ENCODE measurements at places on chromosomes 1 and 21.

- H3K4me1 ChIP-seq: no peaks in the 10 kb centered on the region
- H3K36me3 ChIP-seq: no peaks in the 10 kb centered on the region
- no peak overlapping the region for H3K4me3 ChIP-seq
- DNase-seq: no peak
- H3K27ac ChIP-seq: no peak overlapping the region
Observed at GRCh38 chr1:115953180-115953579, 23.1 kb upstream of the SLC22A15 start.

DNA sequence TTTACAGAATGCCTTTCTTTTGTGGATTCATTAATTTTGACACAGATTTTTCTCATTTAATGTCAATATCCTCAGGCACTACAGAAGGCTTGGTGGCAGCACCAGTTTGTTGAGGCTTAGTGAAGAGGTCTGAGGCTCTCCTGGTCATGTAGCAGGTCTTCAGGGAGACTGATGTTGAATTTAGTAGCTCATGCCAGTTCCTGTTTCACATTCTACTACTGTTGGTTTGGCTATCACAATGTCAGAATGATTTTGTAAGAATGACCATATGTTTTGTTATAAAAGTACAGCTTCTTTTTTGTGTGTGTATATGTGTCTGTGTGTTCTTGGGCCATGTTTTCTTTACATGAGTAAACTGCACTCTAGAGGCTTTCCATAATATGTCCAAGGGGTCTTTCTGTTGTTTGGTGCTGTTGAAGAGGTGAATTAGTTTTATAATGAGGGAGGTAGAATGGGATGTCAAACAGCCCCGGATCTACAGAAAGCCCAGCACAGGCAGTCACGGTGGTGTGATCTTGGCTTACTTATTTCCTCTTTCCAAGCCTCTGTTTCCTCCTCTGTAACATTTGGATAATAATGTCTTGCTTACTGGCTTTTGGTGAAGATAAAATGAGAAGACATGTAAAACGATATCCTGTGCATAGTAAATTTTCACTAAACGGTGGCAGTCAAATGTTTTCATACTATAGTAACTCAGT is 32.0 kb downstream of the C1orf21 start:
- peaks cover 74% of the 10 kb centered on the region for H3K4me1 ChIP-seq
- H3K27ac ChIP-seq: peak overlapping the region; percentile 17
- H3K4me3 ChIP-seq: no peak overlapping the region
- H3K27me3 ChIP-seq: no peaks in the 10 kb centered on the region

- H3K27me3 ChIP-seq: no peaks in the 10 kb centered on the region
- H3K27ac ChIP-seq: no peak within 1 kb of the TSS
Observed at GRCh38 chr1:26177182-26177684, at the start of gene CNKSR1. Gene CNKSR1 (plus strand): TSS chr1:26177491. CDS start chr1:26177548, 57 bp downstream.

DNA sequence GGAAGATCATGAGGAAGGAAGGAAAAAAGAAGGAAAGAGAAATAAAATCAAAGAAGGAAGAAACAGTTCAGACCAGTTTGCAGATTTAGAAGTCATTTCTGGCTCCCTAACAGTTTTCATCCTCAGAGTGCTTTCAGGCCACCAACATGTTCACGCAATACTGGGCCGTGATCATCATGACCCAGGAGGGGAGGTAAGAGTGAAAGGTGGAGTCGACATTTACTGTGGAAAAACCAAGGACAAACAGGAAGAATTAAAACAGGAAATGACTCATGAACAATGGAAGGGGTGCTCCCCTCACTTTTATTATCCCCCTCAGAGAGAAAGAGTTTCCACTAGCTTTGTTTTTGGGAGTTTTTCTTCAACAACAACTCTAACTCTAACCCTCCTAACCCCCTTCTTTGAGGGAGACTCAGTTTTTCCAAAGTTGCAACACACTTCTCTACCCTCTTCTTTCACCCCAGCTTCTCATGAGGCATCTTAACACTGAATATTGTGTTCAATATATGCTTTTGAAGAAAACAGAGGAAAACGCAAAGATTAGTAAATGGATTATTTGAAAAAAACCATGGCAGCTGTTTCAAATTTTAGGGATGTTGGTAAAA is 60.4 kb downstream of the VANGL2 start:
- H3K4me3 ChIP-seq: peak overlapping the region; percentile 30
- H3K27me3 ChIP-seq: no peaks in the 10 kb centered on the region
- peak overlapping the region; percentile 65 for H3K27ac ChIP-seq
- peaks cover 3% of the 10 kb centered on the region for H3K36me3 ChIP-seq

DNA sequence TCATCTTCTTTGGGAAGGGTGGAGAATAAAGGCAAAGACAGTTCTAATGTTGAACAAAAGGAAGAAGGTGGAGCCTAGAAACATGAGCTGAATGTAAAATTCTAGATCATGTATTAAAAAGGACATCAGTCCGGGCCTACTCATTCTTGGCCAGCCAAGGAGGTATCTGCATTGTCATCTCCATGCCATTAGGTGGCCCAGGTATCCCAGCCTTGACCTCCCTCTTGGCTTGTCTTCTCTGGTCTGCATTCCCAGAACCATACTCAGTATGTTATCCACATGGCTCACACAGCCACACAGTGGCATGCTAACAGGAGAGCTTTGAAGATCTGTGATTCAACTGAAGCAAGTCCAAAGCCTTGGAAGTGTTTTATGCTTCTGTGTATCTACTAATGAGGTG is 369.8 kb upstream of the KAZN start:
- H3K36me3 ChIP-seq: no peaks in the 10 kb centered on the region
- no peak overlapping the region for H3K27ac ChIP-seq
- H3K27me3 ChIP-seq: peaks cover 30% of the 10 kb centered on the region
- no peak overlapping the region for H3K4me3 ChIP-seq

DNA sequence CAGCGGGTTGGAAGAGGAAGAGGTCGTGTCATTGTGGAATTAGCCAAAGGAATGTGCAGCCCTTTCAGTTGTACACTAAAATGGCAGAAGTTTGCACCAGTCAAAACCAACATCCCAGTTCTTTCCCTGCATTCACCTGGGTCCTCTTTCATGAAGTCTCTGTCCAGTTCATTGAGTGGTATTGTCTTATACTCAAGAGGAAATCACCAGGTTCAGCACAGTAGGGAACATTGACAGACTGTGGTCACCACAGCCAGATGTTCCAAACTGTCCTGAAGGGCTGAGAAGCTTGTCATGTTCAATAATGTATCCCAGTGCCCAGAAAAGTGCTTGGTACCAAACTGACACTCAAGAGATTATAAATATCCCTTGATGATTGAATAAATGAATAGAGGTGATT is 131.6 kb downstream of the GLUL start:
- H3K27me3 ChIP-seq: no peaks in the 10 kb centered on the region
- peaks cover 45% of the 10 kb centered on the region for H3K4me1 ChIP-seq
- H3K4me3 ChIP-seq: peak overlapping the region; percentile 54
- DNase-seq: no peak

- no peaks in the 10 kb centered on the region for H3K36me3 ChIP-seq
- H3K27ac ChIP-seq: no peak overlapping the region
- no peak for DNase-seq
Observed at GRCh38 chr21:21000591-21001175, 2.5 kb downstream of the NCAM2 start.

DNA sequence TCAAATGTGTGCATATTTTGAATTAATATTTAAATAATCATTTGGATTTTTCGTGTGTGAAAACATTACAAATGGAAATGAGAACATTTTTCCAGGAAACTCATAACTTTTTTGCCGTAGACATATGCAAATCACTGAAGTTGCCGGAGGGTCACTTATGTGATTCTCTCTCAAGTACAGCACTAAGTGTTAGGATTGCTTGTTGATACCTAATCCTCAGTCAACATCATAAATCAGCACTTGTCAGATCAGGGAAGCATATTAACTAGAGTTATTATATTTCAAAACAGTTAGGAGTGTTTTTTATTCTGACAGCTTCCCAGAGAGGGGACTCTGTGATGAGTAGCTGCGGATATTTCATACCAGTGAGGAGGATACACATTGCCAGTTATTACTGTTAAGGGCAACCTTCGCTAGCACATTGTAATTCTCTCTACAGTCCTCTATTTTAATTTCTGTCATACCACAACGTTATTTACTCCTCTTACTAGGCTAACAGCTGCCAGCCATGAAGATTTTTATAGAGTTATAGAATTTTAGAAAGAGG is 41.5 kb downstream of the NCAM2 start:
- no peak overlapping the region for H3K4me3 ChIP-seq
- no peaks in the 10 kb centered on the region for H3K27me3 ChIP-seq
- H3K27ac ChIP-seq: no peak overlapping the region
- H3K36me3 ChIP-seq: no peaks in the 10 kb centered on the region

- no peak overlapping the region for H3K27ac ChIP-seq
- peaks cover 6% of the 10 kb centered on the region for H3K4me1 ChIP-seq
Observed at GRCh38 chr1:158333405-158334155, 2.2 kb upstream of the CD1B start.

- H3K27me3 ChIP-seq: no peaks in the 10 kb centered on the region
- no peak overlapping the region for H3K27ac ChIP-seq
- no peak overlapping the region for H3K4me3 ChIP-seq
- H3K36me3 ChIP-seq: peaks cover 2% of the 10 kb centered on the region
Observed at GRCh38 chr1:24380508-24380907, 33.1 kb downstream of the STPG1 start.

DNA sequence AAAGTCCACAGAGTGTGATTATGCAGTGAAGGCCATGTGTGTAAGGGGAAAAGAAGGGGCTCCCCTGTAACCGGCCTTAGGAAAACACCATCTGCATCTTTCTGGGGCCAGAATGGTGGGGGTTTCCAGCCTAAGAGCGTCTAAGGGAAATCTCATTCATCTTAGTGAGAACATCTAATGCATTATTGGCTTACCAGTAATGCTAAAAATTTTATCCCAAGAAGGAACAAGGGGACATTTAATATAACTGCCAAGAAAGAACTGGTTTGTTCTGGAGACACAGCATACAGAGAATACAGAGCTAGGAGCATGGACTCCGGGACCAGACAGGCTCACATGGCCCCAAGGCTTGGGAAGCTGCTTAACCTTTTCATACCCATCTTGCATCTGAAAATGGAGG is 58.3 kb upstream of the DSCAM start:
- no peaks in the 10 kb centered on the region for H3K4me1 ChIP-seq
- H3K27ac ChIP-seq: no peak overlapping the region
- H3K4me3 ChIP-seq: no peak overlapping the region
- DNase-seq: no peak

GRCh38 chr1:111469539-111469938 is 4.2 kb upstream of the C1orf162 start:
- H3K27ac ChIP-seq: no peak overlapping the region
- H3K4me3 ChIP-seq: no peak overlapping the region
- no peaks in the 10 kb centered on the region for H3K27me3 ChIP-seq

- peaks cover 31% of the 10 kb centered on the region for H3K4me1 ChIP-seq
- peaks cover 15% of the 10 kb centered on the region for H3K27me3 ChIP-seq
- DNase-seq: no peak
- H3K27ac ChIP-seq: peak overlapping the region; percentile 97
- peaks cover 2% of the 10 kb centered on the region for H3K36me3 ChIP-seq
Observed at GRCh38 chr21:41926807-41927171, 27.0 kb downstream of the C2CD2 start.

GRCh38 chr1:6891781-6892579 is 106.7 kb downstream of the CAMTA1 start:
- no peaks in the 10 kb centered on the region for H3K27me3 ChIP-seq
- DNase-seq: no peak
- no peak overlapping the region for H3K4me3 ChIP-seq
- H3K27ac ChIP-seq: no peak overlapping the region

- no peak overlapping the region for H3K27ac ChIP-seq
- H3K4me1 ChIP-seq: no peaks in the 10 kb centered on the region
- H3K27me3 ChIP-seq: no peaks in the 10 kb centered on the region
Observed at GRCh38 chr1:219352961-219353651, 179.4 kb downstream of the LYPLAL1 start.

DNA sequence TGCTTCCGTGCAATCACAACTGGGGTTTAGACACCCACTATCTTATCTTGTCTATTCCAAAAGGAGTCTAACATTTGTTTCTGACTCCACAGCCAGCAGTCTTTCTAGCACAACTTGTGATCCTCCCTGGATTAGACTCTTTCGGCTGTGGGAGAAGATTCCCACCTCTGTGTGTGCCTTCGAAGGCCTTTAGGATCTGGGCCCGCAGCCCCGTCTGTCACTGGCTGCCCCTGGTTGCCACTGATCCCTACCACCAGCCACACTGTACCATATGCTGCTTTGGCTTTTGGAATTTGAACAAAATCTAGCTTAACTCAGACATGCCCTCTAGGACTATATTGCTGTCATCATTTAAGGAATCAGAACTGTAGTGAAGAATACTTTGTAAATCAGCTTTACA is 18.0 kb downstream of the NTPCR start:
- H3K27ac ChIP-seq: no peak overlapping the region
- DNase-seq: no peak
- peaks cover 15% of the 10 kb centered on the region for H3K4me1 ChIP-seq
- H3K27me3 ChIP-seq: no peaks in the 10 kb centered on the region

Measured in central memory CD8-positive, alpha-beta T cell (primary cell).